NCI-H524 (cell line): ENCODE measurements at places on chromosomes 5 and 9.

DNA sequence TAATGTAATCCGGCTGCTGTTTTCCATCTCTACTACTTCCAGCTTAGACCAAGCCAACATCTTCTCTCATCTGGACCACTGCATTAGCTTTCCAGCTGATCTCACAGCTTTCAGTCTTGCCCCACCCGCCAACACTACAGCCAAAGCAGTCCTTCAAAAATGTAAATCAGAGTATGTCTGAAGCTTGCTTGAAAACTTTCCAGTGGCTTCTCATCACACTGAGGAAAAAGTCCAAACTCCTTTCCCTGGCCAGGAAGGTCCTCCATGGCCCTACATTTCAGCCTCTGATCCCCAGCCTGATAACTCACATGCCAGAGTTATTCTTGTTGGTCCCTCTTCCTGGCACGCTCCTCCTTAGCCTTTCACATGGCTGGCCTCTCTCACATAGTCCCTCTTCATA lies 38.5 kb downstream of the TTC1 start:
- DNase-seq = no peak

- DNase-seq = no peak
Measured at GRCh38 chr5:74391410-74391809, 249.1 kb downstream of the ENC1 start.

- no peak for DNase-seq
Measured at GRCh38 chr5:133432956-133433532, 179.3 kb downstream of the FSTL4 start.

DNA sequence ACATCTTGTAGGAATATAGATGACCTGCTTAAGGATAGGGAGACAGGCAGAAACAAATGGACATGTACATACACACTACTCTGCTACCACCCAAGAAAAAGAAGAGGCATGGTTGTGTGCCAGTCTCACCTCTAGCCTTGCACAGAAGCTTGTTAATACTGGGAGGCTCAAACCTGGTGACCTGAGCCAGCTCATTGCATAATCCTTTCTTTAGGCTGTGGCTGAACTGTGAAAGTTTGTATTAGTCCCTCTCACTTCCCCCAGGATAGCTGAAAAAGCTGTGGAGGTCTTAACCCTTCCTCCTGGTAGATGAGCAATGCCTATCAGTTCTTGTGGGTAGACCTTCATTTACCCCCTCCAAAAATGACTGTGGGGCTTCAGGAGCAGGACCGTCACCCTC lies 28.7 kb downstream of the TPD52L3 start:
- no peak for DNase-seq
